ENCODE measurements at places on chromosomes 3 and 15.

DNA sequence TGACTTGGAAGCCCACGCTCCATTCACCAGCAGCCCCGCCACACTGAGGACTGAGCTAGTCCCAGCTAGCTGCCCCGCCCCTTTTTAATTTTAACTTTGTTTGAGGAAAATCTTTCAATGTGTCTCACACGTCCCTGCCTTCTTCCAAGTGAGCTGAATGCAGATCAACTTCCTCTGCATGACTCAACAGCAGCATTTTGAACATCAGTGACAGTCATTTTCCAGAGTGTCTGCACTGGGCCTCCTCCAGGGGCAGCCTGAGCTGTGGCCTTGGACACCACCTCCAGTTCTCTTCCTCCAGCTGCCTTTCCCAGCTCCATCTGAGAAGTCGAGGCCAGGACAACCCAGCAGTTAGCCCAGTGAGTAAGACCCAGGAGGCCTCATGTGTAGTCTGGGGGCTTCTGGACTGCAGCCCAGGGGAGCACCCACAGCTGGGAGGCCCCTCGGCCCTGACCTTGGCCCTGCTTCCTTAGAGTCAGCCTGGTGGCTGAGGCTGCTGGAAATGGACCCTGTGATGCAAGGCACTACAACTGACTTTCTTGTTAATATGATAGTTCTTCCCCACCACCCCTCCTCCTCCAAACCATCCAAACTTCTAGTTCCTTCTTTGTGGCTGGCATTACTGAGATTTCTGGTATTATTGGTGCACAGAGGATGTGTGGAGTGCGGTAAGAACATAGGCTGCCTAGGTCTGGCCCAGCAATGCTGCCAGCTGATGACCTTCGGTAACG is 21.4 kb upstream of the ESYT3 start:
- DNase-seq, result no peak

DNA sequence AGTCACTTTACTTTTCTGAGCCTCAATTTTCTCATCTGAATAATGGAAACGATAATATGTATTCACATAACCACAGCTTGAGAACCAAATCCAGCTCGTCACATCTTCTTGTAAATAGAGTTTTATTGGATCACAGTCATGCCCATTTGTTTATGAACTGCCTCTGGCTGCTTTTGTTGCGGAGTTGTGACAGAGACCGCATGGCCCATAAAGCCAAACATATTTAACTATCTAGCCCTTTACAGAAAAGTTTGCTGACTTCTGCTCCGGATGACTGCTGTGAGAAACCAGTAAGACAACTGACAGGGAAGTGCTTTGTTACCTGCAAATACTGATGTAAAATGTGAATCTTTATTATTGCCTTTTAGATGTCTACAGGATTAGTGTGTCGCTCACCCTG is 216.0 kb downstream of the RORA start:
- no peak for DNase-seq

- peak; percentile 48 for DNase-seq
These were observed 54.9 kb downstream of the CYP11A1 start for GRCh38 chr15:74312445-74313007.

GRCh38 chr15:100714749-100715342 is 112.5 kb downstream of the ASB7 start:
- DNase-seq, result no peak

DNA sequence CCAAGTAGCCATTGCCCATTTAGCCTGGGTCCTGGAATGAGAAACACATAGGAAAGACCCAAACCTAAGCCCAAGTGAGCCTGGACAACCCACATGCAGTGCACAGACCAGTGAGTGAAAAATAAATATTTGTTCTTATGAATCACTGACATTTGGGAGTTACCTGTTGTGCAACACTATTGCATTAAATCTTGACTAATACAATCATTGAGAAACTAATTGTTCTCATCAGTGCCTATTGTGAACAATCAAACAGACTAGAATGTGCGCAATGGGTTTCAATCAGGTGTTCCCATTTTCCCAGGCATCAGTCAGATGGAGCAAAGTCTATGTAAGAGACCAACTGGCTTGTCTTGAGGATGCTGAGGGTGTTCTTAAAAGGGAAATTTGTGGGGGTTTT is 54.7 kb upstream of the CNOT10 start:
- no peak for DNase-seq

GRCh38 chr3:154602241-154602640 is 172.3 kb upstream of the GPR149 start:
- DNase-seq, result no peak
